ENCODE measurements at places on chromosomes 13 and 19. TPM values are rescaled to one million over a fixed set of nuclear protein-coding genes. Genes with fewer than 3 reads are reported as not detected.

DNA sequence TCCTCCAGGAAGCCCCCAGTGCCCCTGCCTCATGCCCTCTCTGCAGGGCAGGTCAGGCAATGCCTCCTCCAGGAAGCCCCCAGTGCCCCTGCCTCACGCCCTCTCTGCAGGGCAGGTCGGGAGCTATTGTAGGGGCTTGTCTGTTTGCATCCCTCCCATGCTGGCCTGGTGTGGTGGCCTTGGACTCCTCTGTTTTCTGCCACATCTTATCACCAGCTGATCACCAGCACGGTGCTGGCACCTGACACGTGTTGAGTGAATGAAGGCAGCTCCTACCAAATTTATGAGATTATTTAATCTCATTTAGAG is 51.5 kb upstream of the C13orf46 start:
- H3K4me1 ChIP-seq, result peaks cover 21% of the 10 kb centered on the region
- H3K36me3 ChIP-seq, result no peaks in the 10 kb centered on the region
- no peaks in the 10 kb centered on the region for H3K27me3 ChIP-seq
- H3K27ac ChIP-seq, result peak overlapping the region; percentile 72

GRCh38 chr19:38227287-38228004 is 3.4 kb upstream of the DPF1 start:
- H3K4me3 ChIP-seq, result no peak overlapping the region
- no peak overlapping the region for H3K27ac ChIP-seq
- H3K27me3 ChIP-seq, result peaks cover 7% of the 10 kb centered on the region
- H3K4me1 ChIP-seq, result peaks cover 25% of the 10 kb centered on the region
- no peaks in the 10 kb centered on the region for H3K36me3 ChIP-seq

- DNase-seq, result peak; percentile 72
- H3K27ac ChIP-seq, result no peak overlapping the region
- no peaks in the 10 kb centered on the region for H3K36me3 ChIP-seq
- no peaks in the 10 kb centered on the region for H3K4me1 ChIP-seq
Measured at GRCh38 chr19:30855442-30855841, 483.3 kb downstream of the ZNF536 start.

GRCh38 chr13:50712456-50712855 is 131.0 kb downstream of the DLEU7 start:
- no peaks in the 10 kb centered on the region for H3K27me3 ChIP-seq
- no peak overlapping the region for H3K27ac ChIP-seq
- no peak for DNase-seq

DKKL1 gene
- not detected for total RNA-seq

TMPRSS9 gene
- total RNA-seq, result not detected

LRRC8E gene
- total RNA-seq, result 6.6 TPM

Measured in vagina (tissue), 2 donors.